ENCODE measurements at places on chromosomes 3 and 15.

- DNase-seq, result no peak
Observed at GRCh38 chr15:70976851-70977250, 84.2 kb downstream of the LRRC49 start.

- DNase-seq, result no peak
Observed at GRCh38 chr3:115512565-115513415, 110.5 kb upstream of the GAP43 start.

DNA sequence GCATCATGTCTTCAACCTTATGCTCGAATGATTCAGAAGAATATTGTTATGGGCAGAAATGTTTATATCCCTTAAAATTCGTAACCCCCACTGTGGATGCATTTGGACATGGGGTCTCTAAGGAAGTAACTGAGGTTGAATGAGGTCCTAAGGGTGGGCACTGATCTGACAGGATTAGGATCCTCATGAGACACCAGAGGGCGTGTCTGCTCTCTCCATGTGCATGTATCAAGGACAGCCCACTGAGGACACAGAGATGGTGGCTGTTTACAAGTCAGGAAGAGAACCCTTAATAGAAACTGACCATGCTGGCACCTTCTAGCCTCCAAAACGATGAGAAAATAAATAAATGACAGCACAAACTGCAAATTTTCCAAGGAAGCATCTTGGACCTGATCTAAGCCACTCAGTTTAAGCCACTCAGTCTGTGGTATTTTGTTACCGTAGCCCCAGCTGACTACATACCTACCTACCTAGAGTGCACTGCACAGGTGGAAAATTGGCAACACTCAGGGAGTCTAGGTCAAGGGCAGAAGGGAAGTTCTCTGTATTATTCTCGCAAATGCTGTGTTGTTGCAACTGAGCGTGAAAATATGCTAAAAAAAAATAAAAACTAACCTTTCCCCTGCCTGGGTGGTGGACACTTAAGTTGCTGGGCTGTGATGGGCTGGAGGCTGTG is 126.6 kb downstream of the TJP1 start:
- DNase-seq, result no peak

DNA sequence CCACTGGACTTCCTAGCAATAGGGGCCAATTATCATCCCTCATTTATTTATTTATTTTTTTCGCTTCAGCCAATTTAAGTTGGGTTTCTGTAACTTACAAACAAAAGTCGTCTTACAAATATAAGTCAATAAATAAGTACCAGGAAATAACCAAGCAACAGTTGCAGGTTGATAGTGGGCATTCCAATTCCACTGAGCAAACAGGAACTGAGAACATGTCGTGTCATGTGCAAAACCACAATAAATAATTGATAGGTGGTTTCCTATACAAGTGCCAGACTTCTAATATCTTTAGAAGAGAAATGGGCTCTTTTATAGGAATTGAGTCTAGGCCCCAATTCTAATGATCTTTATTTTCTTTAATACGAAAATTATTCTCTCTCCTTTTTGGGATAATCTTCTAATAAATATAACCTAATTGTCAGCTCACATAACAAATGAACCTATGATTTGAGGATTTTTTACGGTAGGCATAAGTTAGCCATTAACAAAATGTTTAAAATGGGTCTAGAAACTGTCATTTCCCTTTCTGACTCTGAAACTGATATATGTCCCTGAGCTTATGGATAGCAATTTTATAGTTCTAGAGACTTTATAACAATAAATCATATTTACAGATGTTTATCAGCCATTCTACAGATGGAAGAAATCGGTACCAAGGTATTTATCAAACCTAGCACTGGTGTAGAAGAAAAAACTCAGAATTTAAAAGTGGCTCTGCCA is 571.8 kb downstream of the FOXP1 start:
- DNase-seq, result no peak

GRCh38 chr3:128591738-128592426 is 58.7 kb downstream of the RPN1 start:
- no peak for DNase-seq

GRCh38 chr3:137347817-137348368 is 390.1 kb downstream of the IL20RB start:
- no peak for DNase-seq

GRCh38 chr15:45114076-45114750 is at the start of the genes DUOX2 and DUOXA2:
TSS of gene DUOX2 (minus strand) at chr15:45114172. CDS start at chr15:45113411, 761 bp downstream.
TSS of gene DUOXA2 (plus strand) at chr15:45114326. CDS start at chr15:45114606, 280 bp downstream.
- DNase-seq, result no peak

DNA sequence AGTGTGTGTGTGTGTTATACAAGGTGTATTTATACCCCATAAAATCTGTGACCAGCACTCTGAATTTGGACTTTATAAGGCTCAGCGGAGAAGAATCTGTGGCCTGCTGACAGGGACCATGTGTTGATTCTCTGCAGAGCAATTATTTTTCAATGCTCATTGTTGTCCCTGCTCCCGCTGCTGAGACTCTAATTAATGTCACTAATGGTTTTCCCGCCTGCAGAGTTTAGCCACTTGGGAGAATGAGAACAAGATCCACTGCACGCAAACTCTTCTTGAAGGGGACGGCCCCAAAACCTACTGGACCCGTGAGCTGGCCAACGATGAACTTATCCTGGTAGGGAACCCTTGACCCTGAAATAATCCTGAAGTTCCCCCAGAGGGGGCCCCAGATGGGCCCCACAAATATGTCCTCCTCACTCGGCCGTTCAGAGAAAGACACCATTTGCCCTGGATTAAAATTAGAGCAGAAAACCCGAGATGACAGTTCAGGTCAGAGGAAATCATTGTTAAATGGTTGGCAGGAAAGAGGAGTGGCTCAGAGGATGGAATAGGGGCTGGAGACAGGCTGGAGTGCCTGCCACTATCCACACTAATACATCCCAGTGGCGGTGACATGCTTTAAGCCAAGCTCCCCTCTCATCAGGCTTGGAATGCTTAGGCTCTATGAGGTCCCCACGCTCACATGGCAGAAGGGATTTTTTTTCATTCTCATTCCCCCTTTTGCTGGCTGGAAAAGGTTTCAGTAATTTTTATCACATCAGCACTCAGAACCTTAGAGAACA is 3.3 kb downstream of the CRABP1 start:
- DNase-seq, result no peak

GRCh38 chr3:13574798-13575451 is 26.0 kb downstream of the FBLN2 start:
- no peak for DNase-seq

- peak; percentile 8 for DNase-seq
Observed at GRCh38 chr15:89874926-89875564, 18.7 kb downstream of the AP3S2 start.

- DNase-seq, result no peak
Observed at GRCh38 chr15:43370310-43370974, 401 bp downstream of the ZSCAN29 start.

GRCh38 chr3:142852009-142852408 is 36.9 kb downstream of the PCOLCE2 start:
- no peak for DNase-seq

GRCh38 chr3:40876009-40876408 is 323.3 kb upstream of the CTNNB1 start:
- no peak for DNase-seq

DNA sequence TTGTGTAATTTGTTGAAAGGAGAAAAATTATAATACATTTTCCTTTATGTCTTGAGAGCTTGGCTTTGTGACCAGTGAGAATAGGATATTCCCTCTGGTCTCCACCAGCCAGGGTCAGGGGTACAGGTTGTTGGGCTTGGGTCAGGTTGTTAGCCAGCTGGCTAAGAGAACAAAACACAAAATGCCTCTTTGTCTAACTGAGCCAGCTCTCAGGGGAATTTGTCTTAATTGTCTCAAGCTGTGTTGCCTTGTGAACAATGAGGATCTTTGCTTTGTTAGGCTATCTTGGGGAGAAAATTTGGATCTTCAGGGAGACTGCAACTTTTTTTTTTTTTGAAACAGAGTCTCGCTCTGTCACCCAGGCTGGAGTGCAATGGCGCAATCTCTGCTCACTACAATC is 17.7 kb upstream of the GK5 start:
- DNase-seq, result no peak

DNA sequence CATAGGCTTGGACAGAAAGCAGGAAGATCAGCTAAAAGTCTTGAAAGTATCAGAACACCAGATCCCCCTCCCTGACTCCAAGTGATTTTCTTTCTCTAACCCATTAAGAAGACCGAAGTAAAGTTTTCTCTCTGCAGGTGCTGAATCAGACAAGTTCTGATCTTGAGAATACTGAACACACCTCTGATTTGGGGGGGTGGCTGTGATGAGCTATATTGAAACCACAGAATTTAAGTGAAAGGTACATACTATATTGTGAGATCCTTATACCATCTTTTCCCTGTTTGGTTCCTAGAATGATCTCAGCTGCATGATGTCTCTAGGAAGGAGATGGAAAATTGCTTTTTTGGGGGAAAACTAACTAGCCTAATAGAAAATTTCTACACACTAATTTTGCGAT is 196.0 kb downstream of the DIPK2A start:
- no peak for DNase-seq

DNA sequence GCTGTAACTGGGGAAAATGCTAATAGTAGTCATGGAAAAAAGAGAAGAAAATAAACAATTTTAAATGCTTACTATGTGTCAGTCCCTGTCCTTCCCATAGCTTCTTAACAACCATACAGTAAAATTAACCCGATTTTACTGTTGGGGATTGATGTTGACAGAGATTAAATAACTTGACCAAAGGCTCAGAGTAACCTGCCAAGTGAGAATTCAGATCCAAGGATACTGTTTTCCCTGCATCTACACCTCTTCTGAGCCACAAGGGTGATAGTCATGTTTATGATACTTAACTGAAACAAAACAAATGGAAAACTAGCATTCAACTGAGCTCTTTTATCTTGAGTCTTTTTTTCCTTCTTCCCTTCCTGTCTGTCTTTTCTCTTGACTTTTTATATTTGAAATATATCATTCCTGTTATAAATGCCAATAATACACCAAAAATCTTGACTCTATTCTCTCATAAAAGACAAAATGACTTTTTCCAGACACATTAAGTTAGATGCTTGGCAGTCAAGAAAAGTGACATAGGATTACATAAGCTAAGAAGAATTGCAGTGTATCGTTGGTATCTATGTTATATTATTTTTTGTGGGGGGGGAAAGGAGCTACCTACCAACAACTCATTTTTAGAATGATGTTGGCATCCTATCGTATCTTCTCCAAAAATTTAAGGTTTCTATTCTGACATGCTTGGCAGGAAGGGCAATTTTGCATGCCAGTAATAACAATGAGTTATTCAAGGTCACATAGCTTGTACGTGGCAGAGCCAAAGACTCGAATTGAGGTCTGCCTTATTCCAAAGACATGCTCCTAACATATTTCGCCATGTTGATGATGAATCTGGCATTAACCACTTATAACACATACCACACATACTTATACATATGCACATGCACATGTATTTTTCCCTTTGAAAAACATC is 306.6 kb upstream of the KCNH8 start:
- no peak for DNase-seq

DNA sequence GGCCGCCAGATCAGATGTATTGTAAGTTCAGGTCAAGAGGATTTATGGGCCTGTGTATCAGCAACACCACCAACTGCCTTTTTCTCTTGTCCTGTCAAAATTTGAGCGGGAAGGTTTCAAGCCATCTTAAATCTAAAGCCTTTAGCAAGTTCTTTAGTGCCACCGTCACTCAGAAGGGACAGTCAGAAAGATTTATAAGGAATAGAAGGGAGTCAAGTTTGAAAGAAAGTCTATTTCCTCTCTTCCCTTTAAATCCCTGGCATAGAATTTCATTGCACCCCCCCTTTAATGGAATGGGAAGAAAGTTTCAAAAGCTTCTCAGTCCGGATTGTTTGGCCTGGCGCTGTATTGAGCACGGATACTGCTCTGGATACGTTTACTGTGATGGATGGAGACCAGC is 359.4 kb downstream of the FEZF2 start:
- DNase-seq, result no peak

- no peak for DNase-seq
Observed at GRCh38 chr15:48507416-48508065, 138.0 kb downstream of the FBN1 start.

GRCh38 chr3:17119201-17120072 is 234.7 kb downstream of the PLCL2 start:
- DNase-seq, result no peak

DNA sequence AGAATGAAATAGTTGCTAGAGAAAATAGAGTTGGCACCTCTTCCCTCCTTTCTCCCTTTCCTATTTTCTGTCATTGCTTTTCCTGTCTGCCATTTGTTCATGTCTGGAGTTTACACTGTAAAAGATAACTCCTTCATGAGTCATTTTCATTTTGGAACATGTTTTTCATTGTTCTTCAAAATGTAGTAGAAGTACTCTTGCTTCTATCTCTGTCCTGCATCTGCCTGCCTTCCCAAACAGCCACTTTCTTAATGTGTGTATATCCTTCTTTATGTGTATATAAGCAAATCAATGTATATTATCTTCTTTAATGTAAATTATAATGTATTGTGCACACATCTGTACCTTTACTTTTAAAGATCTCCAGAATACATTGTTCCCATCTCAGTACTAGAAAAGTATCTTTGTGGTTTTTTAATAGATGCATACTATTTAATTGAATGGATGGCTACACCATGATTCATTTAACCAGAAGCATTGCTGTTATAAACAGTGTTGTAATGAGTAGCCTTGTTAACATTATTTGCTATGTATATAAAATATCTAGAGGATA is 41.1 kb downstream of the TSC22D2 start:
- DNase-seq, result no peak

DNA sequence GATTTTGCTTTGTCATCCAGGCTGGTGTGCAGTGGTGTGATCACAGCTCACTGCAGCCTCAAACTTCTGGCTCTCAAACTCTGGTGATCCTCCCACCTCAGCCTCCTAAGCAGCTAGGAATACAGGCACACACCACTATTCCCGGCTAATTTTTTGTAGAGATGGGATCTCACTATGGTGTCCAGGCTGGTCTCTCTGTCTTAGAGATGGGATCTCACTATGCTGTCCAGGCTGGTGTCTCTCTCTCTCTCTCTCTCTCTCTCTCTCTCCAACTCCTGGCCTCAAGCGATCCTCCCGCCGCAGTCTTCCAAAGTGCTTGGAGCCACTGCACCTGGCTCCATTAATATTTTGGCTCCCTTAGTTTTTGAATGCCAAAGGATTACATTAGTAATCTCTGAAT is 17.7 kb downstream of the USF3 start:
- DNase-seq, result no peak

GRCh38 chr15:67976506-67977073 is 77.5 kb upstream of the PIAS1 start:
- DNase-seq, result no peak

DNA sequence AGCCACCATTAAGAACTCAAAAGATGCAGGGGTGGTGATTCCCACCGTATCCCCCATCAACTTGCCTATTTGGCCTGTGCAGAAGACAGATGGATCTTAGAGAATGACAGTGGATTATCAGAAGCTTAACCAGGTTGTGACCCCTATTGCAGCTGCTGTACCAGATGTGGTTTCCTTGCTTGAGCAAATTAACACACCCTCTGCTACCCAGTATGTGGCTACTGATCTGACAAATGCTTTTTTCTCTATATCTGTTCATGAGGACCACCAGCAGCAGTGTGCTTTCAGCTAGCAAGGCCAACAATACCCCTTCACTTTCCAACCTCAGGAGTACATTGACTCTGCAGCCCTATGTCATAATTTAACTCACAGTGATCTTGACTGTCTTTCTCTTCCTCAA is 8.6 kb upstream of the MCF2L2 start:
- no peak for DNase-seq

GRCh38 chr3:46378426-46378942 is 7.7 kb downstream of the CCR5 start:
- no peak for DNase-seq

GRCh38 chr15:65033659-65034269 is 4.3 kb upstream of the MTFMT start:
- no peak for DNase-seq

- DNase-seq, result no peak
Observed at GRCh38 chr15:40328751-40329150, 5.3 kb downstream of the INAFM2 start.
